Right atrium auricular region (tissue), 2 donors: ENCODE measurements at places on chromosomes 6 and 20. TPM values are rescaled to one million over a fixed set of nuclear protein-coding genes. Genes with fewer than 3 reads are reported as not detected.
A peak's percentile ranks its signal among the peaks of the same experiment; 100 is the strongest.

Gene BEND6
- 0.43 TPM for total RNA-seq

- no peak for DNase-seq
Observed at GRCh38 chr20:62481425-62482145, 5.8 kb upstream of the GATA5 start.

GRCh38 chr6:51963980-51964379 is 123.4 kb downstream of the PKHD1 start:
- DNase-seq = no peak

DNA sequence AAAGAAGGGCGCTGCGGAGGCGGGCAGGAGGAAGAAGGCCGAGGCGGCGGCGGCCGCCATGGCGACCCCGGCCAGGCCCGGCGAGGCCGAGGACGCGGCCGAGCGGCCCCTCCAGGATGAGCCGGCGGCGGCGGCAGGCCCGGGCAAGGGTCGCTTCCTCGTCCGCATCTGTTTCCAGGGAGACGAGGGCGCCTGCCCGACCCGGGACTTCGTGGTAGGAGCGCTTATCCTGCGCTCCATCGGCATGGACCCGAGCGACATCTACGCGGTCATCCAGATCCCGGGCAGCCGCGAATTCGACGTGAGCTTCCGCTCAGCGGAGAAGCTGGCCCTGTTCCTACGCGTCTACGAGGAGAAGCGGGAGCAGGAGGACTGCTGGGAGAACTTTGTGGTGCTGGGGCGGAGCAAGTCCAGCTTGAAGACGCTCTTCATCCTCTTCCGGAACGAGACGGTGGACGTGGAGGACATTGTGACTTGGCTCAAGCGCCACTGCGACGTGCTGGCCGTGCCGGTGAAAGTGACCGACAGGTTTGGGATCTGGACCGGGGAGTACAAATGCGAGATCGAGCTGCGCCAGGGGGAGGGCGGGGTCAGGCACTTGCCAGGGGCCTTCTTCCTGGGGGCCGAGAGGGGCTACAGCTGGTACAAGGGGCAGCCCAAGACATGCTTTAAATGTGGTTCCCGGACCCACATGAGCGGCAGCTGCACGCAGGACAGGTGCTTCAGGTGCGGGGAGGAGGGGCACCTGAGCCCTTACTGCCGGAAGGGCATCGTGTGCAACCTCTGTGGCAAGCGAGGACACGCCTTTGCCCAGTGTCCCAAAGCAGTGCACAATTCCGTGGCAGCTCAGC is 780 bp downstream of the ZCCHC3 start:
- DNase-seq = peak; percentile 66

DNA sequence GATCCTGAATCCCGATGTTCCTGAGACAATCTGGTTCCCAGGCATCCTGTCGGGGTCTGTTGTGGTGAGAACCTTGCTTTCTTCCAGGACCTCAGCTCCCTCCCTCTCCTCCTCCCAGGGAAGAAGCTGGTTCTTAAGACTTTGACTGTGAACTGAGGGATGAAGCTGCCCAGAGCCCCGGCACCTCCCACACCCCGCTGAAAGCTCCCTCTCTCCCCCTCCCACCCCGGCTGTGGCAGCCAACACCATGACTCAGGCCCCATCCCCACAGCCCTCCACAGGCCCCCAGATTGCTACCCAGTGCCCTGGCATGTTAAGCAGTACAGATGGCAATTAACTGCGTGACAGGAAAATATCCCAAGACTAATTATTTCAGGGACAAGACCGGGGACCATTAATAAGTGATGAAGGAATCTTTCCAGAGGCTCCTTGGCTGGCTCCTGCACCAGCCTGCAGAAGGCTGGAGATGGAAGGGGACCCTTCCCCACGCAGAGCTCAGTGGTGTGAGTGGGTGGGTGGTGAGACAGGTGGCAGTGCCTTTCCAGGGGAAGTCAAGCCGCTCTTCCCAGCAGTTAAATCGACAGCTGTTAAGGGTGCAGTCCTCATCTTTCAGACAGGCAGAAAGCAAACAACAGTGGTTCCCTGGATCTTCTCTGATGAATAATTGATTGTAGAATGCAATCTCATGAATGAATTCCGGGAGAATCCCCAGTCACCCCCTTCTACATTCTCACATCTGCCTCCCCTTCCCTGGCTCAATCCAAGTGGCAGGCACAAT is 237.9 kb downstream of the LRFN2 start:
- DNase-seq = peak; percentile 34

GRCh38 chr20:59405226-59406200 is 105.1 kb downstream of the EDN3 start:
- no peak for DNase-seq

- no peak for DNase-seq
Observed at GRCh38 chr6:99353126-99353525, 3.7 kb upstream of the FAXC start.

DNA sequence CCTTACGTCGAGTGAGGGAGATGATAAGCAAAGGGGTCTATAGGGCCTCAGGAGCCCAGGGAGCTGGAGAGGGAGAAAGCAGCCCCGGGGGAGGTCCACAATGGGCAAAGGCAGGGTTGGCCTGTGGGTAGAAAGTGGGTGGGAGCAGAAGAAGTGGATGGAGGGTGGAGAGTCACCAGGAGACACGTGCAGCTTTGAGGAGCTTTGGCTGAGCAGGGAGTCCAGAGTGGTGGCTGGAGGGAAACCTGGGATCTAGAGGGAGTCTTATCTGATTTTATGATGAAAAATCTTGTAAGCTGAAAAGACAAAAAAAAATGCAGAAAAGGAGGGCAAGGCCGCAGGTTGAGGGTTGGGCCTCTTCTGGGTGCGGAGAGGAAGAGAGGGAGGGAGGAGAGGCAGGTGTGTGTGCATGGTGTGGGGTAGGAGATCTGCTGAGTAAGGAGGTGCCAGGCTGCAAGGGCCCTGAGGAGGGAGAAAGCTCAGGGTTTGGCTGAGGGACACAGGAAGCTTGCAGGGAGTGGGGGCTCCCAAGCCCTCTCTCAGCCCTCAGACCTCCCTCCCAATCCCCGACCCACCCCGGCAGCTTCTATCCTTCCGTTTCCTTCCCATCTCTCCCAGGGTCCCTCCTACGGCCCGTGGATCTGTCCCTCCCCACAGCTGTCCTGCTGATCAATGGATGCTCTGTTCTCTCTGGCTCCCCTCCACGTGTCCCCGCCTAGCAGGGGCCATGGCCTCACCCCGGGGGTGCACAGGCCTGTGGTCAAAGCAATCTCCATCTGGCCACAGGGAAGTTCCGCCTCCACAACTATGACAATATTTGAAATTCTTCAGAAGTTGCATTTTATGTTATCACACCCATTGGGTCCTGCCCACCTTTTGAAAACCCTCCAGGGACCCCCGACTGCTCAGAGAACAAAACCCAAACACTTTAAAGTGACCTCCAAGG is 17.1 kb upstream of the BPI start:
- DNase-seq = no peak
